ENCODE measurements at places on chromosomes 6 and 20.

- no peak for DNase-seq
Observed at GRCh38 chr20:50710492-50711063, 19.2 kb upstream of the RIPOR3 start.

DNA sequence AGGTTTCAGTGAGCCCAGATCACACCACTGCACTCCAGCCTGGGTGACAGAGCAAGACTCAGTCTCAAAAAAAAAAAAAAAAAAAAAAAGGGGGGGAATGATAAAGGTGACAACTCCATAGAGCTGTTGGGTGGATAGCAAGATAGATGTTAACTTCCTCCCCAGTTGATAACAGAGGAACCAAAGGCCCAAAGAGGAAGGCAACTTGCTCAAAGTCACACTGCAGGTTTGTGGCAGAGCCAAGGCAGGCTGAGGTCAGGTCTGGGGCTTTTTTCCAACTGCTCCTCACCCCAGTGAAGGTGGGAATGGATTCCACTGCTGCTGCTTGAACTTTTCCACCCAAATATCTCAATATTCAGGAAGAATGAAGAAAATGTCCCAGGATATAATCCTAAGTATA is 26.7 kb downstream of the HCK start:
- DNase-seq, result no peak

DNA sequence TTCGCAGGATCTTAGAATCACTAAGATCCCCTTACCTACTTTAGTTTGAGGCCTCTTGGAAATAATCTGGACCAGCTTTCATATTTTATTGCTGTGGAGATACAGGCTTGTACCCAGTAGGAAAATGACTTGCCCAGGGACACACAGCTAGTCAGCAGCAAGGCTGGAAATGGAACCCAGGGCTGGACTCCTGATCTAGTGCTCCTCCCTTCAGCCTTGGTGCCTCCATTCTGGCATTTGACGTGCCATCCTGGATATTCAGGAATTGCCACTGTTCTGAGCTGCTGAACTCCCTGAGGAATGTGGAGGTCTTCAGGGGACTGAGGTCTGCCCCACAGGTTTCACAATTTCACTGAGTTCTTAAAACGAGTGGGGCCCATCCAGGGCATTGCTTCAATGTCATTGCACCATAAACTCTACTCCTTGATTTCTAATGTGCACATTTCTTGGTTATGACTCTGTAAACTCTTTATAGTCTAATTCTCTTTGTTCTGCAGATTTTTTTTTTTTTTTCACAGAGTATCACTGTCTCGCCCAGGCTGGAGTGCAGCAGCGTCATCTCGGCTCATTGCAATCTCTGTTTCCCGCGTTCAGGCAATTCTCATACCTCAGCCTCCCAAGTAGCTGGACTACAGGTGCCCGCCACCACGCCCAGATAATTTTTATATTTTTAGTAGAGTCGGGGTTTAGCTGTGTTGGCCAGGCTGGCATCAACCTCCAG is 26.7 kb upstream of the CDKN1A start:
- no peak for DNase-seq

GRCh38 chr20:32522776-32523612 is 62.1 kb downstream of the NOL4L start:
- DNase-seq, result peak; percentile 62

DNA sequence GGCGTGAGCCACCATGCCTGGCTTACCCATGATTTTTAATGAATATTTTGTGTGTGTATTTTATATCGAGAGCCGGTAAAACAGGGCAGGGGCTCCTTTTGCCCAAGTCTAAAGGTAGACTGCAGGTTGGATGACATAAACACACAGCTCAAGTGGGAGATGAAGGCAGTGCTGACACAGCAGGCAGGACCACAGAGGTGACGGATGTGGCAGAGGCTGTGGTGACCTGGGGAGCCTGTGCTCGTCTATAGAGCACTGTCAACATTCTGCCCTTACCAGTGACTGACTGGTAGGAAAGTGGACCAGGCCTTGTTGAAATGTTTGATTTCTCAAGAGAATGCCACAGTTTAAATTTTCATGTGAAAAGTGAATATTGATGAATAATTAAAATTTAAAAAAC is 137.5 kb downstream of the ZFP64 start:
- peak; percentile 3 for DNase-seq

DNA sequence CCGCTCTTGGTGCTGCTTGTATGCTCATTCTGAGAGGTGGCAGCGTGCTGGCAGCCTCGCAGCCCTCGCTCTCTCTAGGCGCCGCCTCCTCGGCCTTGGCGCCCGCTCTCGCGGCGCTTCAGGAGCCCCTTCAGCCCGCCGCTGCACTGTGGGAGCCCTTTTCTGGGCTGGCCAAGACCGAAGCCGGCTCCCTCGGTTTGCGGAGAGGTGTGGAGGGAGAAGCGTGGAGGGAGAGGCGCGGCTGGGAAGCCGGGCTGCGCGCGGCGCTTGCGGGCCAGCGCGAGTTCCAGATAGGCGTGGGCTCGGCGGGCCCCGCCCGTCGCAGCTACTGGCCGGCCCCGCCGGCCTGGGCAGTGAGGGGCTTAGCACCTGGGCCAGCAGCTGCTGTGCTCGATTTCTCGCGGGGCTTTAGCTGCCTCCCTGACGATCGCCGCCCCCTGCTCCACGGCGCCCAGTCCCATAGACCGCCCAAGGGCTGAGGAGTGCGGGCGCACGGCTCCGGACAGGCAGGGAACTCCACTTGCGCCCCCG is 19.5 kb upstream of the FAM8A1 start:
- peak; percentile 34 for DNase-seq

GRCh38 chr6:30227763-30228487 is 14.7 kb upstream of the TRIM26 start:
- no peak for DNase-seq

- DNase-seq, result no peak
Observed at GRCh38 chr6:74273541-74273940, 577.5 kb downstream of the CD109 start.

DNA sequence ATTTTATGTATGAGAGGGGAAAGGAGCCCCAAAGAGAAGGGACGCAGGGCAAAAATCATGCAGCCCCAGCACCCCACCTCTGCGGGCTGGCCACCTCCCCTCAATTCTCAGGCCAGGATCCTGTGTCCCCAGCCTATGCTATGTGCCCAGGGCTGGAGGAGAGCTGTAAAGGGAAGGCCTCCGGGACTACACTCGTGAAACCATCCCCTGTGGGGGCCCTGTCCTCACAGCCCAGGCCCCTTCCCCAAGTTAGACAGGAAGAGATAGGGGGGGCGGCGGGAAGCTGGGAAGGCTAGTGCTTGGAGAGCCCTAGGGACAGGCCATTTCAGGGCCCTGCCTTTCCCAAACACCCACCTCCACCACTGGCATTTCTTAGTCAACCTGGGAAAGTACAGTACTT is 1.4 kb upstream of the COL11A2 start:
- DNase-seq, result no peak

GRCh38 chr20:49631061-49631716 is 63.3 kb upstream of the PTGIS start:
- DNase-seq, result no peak

DNA sequence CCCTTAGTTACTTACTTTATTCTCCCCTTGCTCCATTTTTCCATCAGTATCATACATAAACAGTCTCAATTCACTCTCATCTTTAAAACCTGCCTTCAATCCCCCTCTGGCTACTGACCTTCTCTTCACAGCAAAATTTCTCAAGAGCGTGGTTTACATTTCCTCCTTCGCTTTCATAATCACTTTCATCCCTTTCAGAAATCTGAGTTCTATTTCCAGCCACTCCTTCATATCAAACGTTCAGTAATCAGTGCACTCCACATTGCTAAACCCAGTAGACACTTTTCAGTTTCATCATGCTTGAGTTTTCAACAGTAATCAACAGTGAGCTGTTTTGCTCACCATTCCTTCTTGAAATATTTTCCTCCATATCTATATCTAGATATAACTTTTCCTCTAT is 176.7 kb upstream of the HSF2 start:
- no peak for DNase-seq

- peak; percentile 18 for DNase-seq
Observed at GRCh38 chr20:58889798-58890517, 37.4 kb downstream of the GNAS start.

GRCh38 chr20:33521461-33521860 is 31.6 kb downstream of the CBFA2T2 start:
- no peak for DNase-seq

- DNase-seq, result no peak
Observed at GRCh38 chr6:70336996-70337742, 34.3 kb upstream of the COL9A1 start.
